ENCODE measurements at places on chromosomes 7 and 10.

DNA sequence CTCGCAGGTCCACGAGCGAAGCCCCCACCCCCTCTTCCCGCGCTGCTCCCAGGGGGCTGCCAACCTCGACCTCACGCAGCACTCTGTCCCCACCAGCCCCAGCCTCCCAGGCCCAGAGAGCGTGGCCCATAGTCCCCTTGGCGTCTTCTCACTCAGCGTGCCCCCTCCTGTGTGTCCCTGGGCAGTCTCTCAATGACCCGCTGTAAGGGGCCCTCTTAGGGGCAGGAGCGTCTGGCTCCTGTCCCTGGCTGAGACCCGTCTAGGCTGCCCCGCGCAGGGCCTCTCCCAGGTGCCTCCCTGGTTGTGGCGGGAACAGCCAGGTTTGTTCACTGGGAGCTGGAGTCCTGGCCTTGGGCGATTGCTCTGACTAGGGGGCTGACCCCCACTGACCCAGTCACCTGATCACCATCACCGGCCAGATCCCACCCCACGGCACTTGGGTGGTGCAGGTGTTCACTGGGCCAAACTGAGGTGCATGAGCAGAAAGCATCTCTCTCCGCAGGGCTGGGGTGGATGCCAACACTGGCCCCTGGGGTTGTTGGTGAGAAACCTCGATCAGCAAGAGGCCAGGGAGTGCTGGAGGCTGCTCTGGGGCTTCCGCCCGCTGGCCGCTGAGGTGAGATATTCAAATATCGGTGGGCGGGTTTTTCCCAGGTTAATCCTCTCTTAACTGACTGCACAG is 12.6 kb upstream of the WDFY4 start:
- DNase-seq = no peak

GRCh38 chr10:35888400-35888799 is 246.3 kb upstream of the FZD8 start:
- no peak for DNase-seq

GRCh38 chr7:87003872-87004798 is 55.3 kb downstream of the ELAPOR2 start:
- DNase-seq = no peak

DNA sequence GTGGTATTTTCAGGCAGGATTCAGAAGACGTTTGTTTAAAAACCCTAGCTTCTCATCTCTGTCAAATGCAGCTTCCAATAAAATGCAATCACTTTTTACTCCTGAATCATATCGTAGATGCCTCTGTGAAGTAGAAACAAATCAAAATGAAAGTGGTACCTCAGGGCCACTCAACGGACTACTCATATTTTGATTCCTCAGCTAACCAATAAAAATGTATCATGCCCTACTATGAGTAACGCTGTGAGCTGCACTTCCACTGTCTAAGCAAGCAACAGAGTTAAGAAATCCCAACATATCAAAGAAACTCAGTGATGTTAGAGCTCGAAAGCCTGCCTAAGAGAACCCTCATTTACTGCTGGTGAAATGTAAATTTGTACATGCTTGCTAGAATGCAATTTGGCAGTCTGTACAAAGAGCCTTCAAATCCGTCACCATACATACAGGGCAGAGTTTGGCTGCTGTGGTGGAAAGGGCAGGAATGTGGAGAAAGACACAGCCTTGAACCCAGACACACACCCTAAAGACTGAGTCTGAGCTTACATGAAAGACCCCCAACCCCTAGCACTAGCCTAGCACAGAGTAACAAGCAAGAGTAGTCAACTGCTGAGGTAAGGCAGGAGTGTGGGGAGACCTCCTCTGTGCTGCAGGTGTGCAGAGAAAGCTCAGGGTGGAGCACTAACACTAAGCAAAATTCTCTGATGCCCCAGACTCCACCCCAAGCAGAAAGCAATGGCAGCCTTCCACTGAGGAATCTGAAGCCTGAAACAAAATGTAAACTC is 151.5 kb downstream of the ANK3 start:
- peak; percentile 70 for DNase-seq

DNA sequence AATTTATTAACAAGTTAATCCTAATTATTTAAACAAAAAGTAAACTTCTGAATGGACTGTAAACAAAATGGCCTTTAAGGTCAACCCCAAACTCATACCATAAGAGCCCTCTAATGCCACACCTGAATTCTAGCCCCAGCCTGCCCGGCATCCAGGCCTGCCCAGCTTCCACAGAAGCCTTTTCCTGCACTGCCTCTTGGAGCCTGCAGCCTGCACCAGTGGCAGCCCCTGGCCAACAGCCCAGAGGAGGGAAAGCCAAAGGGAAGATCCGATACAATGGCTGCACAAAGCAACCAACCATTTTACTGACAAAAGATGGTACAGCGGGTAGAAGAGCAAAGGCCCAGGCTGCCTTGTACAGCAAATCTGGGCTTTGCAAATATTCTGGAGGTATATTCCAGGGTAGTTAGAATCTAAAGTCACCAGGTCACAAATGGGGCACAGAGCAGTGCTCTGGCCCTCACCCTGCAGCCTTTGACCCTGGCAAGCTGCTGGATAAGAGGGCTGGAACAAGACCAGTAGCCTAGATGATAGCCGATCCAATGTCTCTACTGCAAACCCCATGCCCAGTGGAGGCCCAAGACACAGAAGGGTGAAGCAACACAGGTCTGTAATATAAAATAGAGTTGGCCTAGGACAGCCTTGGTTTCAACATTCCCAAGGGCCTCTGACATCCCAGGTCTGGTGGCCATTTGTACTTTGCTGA is 12.5 kb upstream of the CH25H start:
- no peak for DNase-seq

- no peak for DNase-seq
Observed at GRCh38 chr10:93854975-93855374, 38.8 kb upstream of the SLC35G1 start.

DNA sequence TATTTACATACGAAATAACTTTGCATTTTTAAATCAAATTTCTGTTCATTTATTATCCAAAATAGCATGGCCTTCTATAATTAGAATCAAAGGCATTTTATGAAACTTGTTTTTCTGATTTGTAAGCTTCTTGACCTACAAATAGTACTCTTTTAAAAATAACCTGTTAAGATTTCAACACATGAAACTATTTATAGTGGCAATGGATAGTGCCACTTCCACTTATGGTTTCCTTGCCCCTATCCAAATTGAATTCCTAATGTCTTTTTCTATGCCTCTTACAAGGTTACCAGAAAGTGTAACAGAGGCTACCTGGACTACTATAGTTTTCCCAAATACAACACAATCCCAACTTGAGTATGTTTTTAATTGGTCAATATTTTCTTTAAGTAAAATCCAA is 263.5 kb downstream of the SEMA3D start:
- DNase-seq = no peak

DNA sequence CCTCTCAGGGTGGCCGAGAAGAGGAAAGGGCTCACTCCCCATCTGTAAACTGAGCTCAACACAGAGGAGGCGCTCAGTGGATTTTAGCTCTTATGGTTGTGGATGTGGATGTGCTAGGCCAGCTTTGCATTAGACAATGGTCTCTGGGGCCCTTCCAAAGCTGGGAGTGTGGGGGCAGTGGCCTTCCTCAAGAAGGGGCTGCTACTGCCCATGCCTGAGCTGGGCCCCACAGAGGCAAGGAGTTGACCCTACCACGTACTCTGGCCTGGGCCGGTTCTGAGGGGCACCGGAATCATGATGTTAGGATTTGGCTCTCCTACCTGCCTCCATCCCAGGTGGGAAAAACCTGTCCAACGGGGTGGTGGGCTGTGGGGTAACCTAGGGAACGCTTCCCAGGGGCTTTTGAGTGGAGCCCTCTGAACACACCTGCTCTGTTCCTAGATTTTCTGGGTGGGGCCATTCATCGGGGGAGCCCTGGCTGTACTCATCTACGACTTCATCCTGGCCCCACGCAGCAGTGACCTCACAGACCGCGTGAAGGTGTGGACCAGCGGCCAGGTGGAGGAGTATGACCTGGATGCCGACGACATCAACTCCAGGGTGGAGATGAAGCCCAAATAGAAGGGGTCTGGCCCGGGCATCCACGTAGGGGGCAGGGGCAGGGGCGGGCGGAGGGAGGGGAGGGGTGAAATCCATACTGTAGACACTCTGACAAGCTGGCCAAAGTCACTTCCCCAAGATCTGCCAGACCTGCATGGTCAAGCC is 11.5 kb downstream of the AQP1 start:
- no peak for DNase-seq

DNA sequence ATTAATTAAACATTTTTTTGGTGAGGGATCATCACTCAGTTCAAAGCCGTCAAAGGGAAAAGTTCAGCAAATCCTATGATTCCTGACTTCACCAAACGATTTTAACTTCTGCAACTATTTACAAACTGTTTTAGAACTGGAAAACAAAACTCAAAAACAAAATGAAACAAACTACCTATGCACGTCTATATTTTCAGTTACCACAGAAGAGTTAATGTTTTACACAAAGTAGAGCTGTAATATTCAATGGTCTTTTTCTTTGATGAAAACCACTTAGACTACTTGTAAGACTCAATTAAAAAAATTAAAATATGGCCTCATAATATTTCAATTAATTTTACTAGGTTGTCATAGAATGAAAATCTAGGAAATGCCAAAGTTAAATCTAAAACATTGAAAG is 131.5 kb downstream of the ATE1 start:
- no peak for DNase-seq

- no peak for DNase-seq
Observed at GRCh38 chr7:90657481-90657880, 61.4 kb downstream of the CDK14 start.

GRCh38 chr7:142711746-142712616 is 37.3 kb upstream of the PRSS1 start:
- DNase-seq = no peak

DNA sequence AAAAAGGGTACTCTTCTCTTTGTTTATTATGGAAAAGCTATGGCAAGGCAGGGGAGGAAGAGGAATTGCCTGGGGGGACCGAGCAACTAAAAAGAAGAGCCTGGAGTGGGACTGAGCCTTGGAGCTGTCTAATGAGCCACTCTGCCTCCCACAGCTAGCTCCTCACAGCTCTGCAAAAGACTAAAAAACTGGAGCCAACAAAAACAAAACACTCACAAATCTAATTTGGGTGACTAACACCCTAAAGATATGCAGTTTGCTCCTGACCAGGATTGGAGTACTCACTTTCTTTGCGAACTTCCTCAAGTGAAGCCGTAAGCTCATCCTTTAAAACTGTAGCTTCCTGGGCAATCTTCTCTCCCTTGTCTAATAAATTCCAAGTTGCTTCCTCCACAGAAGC is 89.4 kb downstream of the CTNNA3 start:
- no peak for DNase-seq

GRCh38 chr10:51074238-51075028 is at the start of gene PRKG1:
Gene PRKG1, plus strand, starts transcription at chr10:51074487.
- DNase-seq = peak; percentile 83

DNA sequence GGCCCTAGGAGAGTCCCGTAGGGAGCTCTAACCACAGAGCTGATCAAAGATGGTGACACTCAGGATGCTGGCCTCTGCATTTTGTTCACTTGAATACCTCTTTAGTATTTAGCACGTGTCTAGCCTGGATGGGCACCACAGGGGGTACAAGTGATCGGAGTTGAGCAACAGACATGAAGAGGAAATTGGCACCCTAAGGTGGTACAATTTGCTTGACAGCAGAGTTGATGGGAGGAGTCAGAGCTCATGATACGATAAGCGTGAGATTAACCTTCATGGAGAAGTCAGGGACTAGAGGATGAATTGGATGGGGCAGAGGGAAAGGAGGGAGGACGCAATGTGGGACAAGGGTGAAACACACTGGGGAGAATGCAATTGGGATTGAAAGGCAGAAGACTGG is 9.9 kb upstream of the ZNF212 start:
- DNase-seq = no peak

DNA sequence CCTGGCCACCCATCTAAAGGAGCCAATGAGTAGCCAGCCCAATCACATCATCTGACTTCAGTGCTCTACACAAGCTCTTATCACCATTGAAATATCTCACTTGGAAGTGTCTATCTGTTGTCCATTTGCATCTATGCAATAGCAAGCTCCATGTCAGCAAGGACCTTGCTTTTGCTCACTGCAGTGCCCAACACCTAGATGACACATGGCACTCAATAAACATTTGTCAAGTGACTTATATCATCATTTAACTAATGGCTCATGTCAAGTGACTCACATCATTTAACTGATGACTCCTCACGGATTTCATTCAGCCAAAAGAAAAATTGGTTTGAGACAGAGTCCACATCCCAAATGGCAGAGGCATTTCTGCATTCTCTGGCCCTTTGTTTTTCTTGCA is 92.9 kb upstream of the ADAM12 start:
- no peak for DNase-seq

DNA sequence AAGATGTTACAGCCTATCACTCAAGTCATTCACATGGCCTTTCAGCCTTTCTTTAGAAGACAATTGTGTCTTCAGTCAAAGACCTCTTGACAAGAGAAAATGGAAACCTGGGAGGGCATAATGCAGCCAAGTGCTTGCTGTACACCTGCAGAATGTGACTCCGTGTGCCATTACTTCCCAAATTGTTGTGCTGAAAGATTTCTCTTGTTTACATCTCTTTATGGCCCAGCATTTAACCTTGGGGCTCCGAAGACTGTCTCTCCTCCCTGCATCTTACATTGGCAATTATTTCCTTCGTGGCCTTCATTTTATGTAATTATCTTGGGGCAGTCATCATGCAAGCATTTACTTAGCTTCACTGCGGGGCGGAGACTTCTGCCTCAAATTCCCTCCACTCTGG is 287.0 kb downstream of the TCF7L2 start:
- DNase-seq = no peak

DNA sequence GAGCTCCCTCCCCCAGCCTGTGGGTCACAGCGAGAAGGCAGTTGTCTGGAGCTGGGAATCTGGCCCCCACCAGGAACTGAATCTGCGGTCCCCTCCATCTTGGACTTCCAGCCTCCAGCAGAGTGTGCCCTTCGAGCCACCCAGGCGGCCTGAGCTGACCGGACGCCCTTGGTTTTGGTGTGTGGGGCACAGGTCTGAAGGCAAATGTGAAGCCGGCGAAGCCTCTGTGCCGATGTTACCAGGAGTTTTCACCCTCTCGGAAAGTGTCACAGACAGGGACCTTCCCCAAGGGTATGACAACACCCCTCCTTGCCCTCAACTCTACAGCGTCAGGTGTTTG is 109.1 kb downstream of the DNAJB6 start:
- DNase-seq = no peak

Measured in fibroblast of gingiva (primary cell).